Activated T-helper 1 cell treated with anti-CD3 and anti-CD28 coated beads, Interleukin-12 subunit alpha, Interleukin-12 subunit beta, Interleukin-2, Interleukin-4 antibody, amounts not matched to agents 30 ng/mL and 10 ng/mL and 1 ng/mL, durations not matched to agents 14 hours and 24 hours and 36 hours (primary cell): ENCODE measurements at places on chromosomes 2 and 18. TPM values are rescaled to one million over a fixed set of nuclear protein-coding genes. Genes with fewer than 3 reads are reported as not detected.

Gene RAB6D
- total RNA-seq = not detected in 2 replicates

Gene TUBB8B
- not detected in 2 replicates for total RNA-seq

Gene MEP1B
- 0.20 TPM in 1 of 2 replicates, not detected in the other for total RNA-seq

Gene CTNNA2
- not detected in 2 replicates for total RNA-seq
